ENCODE measurements at places on chromosomes 4 and X.

GRCh38 chr4:167964766-167965373, 127.5 kb upstream of the ANXA10 start:
- peak; percentile 84 for DNase-seq

GRCh38 chr4:95546866-95547714, 1.7 kb downstream of the UNC5C start:
- DNase-seq, result no peak

DNA sequence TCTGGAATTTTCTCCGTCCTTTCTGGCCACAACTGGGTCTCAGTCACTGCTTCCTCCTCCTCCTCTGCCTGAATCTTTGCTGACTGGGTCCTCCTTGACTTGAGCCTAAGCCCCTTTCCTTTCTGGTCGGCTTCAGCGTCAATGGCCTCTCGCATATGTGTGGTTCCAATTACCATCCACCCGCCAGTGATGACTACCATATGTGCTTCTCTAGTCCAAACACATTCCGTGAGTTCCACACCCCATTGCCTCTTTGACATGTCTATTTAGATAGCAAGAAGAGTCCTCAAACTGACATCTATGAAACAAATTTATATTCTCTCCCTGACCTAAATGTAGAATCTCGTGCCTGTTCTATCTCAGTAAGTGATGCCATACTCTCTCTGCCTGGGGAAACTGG, 19.8 kb downstream of the MXRA5 start:
- no peak for DNase-seq

DNA sequence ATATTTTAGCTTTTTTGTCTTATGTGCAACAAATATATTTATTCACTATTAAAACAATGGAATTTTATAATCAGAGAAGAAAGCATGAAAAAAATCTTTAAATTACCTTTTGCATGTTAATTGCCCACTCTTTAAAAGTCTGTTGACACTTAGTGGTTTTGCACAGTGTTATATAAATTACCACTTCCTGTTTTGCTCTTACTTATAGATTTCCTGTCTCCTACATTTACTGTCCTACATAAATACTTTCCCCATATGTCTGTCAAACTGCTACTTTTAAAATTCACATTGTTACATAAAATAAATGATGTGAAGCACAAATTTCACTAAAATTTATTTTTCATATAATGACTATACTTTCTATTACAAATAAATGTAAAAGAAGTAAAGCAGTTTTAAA, 161.1 kb upstream of the NDST4 start:
- no peak for DNase-seq

- no peak for DNase-seq
Measured at GRCh38 chr4:137640838-137641158, 108.5 kb upstream of the PCDH18 start.

- no peak for DNase-seq
Measured at GRCh38 chrX:637660-638481, 7.3 kb downstream of the SHOX start.

- no peak for DNase-seq
Measured at GRCh38 chrX:40202456-40202855, 104.7 kb upstream of the BCOR start.

DNA sequence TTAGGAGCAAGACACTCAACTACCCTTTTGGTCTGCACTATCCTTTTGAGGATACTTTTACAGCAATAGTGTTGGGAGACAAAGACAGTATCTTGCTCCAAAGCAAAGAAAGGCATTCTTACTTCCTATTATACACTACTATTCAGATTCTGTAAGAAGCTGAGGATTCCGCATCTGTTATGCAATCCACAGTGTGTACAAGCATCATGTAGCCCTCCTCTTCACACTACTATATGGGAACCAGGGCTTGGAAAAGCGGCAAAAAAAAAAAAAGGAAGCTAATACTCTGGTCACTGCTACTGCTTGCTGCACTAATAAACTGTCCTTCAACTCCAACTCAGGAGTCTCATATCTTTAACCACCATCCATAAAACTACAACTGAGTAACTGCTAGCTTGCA, 59.1 kb downstream of the FBXW7 start:
- DNase-seq, result no peak

DNA sequence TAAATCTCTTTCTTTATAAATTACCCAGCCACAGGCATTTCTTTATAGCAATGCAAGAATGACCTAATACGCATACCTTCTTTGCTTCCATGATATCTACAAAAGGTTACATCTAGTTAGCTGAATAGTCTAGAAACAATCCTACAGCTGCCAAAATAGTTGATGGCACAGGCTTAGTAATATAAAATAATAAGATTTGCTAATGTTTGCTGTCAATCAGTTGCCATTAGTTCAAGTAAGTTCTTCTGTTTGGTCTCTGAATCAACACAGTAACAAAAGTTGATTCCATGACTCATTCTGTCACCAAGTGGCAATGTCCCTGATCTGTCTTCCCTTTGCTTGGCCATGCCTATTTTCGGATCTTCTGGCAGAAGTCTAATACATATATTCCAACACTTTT, 470.2 kb downstream of the SPRY1 start:
- peak; percentile 22 for DNase-seq

GRCh38 chr4:139188648-139189416, 11.8 kb upstream of the ELF2 start:
- no peak for DNase-seq

Measured in PC-3 (cell line).